ENCODE measurements at places on chromosomes 11 and 22.

GRCh38 chr22:38706101-38706900, 557 bp downstream of the GTPBP1 start:
- peak; percentile 49 for DNase-seq

DNA sequence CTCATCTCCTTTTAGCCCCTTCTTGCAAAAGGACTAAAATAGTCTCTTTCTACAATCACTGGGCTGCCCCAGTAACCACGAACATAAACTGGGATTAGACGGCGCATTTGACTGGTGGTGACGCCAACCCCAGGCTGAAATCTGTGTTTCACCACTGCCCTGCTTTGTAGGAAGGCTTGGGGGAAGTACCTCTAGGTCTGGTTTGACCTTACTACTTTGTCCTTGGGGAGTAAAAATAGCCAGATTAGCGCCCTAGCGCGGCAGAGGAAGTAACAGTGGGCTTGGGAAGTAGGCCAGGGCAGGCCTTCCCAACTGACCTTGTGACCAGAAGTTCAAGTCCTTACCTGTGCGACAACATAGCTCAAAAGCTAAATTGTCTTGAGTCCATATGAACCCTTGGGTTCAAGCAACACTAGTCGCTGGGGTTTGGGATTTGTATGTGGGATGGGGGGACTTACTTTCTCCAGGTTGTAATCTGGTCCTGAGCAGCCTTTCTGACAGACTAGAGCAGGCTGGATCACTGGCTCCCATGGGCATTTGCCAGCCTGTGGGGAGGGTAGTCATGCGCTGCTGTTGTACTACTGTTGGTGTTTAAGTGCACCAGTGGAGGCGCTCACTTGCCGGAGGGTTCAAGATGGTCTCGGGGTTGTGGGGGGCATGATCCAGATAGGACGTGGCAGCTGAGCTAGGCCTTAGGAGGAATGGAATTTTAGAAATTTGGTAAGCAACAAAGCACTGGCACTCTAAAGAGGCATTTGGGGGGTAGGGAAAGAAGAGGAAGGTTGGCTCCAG, 953 bp upstream of the PACS1 start:
- DNase-seq, result peak; percentile 82

- no peak for DNase-seq
Observed at GRCh38 chr11:95108671-95109551, 19.3 kb downstream of the ENDOD1 start.

- no peak for DNase-seq
Observed at GRCh38 chr22:20584872-20585638, 77.6 kb downstream of the MED15 start.

- DNase-seq, result no peak
Observed at GRCh38 chr11:118417801-118418200, 16.4 kb downstream of the ATP5MG start.

GRCh38 chr22:42258126-42258525, 12.3 kb downstream of the TCF20 start:
- DNase-seq, result no peak

- DNase-seq, result no peak
Observed at GRCh38 chr11:114082767-114083181, 23.3 kb downstream of the ZBTB16 start.

DNA sequence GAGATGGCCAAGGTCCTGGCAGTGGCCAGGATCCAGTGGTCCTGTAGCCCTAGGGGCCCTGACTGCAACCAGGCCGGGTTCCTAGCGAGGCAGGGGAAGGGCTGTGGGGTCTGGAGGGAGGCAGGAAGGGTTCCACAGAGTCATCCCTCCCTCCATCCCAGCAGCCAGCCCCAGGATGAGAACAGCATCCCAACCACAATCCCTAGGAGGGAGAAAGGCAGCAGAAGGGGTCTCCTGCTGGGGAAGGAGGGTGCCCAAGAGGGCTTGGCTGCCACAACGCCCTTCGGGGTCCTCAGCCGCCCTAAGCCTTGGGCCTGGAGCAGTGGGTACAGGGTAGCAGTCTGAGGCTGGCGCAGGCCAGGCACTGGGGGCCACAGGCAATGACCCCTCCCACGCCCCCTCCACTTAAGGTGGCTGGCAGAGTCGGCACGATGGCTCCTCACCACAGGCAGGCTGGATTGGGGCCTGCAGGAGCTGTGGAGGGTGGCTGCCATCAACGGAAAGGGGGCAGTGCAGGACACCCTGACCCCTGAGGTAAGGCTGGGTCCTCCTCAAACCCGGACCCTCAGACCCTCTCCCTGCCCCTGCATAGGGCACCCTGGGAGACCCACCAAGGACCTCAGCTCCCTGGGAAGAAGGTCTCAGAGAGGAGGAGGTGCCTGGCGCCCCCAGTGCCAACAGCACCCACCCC, 7.2 kb downstream of the SLC22A12 start:
- DNase-seq, result no peak

GRCh38 chr11:34266090-34266912, 91.5 kb downstream of the ABTB2 start:
- no peak for DNase-seq

DNA sequence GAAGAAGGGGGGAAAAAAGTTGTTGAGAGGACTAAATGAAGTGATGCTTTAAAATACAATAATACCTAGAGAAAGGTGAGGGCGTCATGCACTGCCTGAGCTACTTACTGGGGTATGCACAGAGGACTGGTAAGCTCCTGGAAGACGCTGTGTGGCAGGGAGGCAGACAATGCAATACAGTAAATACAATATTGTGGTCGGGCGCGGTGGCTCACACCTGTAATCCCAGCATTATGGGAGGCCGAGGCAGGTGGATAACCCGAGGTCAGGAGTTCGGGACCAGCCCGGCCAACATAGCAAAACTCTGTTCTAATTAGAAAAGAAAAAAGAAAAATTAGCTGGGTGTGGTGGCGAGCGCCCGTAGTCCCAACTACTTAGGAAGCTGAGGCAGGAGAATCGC, 683 bp upstream of the SYTL2 start:
- no peak for DNase-seq

- DNase-seq, result no peak
Observed at GRCh38 chr11:9344061-9344680, 29.8 kb upstream of the TMEM41B start.

- DNase-seq, result no peak
Observed at GRCh38 chr11:122353561-122353960, 237.5 kb upstream of the BLID start.

DNA sequence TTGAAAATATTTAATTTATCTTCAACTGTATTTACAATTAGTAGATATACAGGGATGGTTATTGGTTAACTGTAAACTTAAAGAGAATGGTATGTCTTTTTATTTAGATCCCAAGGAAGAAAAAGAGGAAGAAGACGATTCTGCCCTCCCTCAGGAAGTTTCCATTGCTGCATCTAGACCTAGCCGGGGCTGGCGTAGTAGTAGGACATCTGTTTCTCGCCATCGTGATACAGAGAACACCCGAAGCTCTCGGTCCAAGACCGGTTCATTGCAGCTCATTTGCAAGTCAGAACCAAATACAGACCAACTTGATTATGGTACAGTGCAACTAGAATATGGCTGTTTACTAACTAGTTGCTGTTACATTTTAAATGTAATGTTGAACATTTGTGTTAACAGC, 12.7 kb upstream of the CNTF start:
- DNase-seq, result peak; percentile 17

DNA sequence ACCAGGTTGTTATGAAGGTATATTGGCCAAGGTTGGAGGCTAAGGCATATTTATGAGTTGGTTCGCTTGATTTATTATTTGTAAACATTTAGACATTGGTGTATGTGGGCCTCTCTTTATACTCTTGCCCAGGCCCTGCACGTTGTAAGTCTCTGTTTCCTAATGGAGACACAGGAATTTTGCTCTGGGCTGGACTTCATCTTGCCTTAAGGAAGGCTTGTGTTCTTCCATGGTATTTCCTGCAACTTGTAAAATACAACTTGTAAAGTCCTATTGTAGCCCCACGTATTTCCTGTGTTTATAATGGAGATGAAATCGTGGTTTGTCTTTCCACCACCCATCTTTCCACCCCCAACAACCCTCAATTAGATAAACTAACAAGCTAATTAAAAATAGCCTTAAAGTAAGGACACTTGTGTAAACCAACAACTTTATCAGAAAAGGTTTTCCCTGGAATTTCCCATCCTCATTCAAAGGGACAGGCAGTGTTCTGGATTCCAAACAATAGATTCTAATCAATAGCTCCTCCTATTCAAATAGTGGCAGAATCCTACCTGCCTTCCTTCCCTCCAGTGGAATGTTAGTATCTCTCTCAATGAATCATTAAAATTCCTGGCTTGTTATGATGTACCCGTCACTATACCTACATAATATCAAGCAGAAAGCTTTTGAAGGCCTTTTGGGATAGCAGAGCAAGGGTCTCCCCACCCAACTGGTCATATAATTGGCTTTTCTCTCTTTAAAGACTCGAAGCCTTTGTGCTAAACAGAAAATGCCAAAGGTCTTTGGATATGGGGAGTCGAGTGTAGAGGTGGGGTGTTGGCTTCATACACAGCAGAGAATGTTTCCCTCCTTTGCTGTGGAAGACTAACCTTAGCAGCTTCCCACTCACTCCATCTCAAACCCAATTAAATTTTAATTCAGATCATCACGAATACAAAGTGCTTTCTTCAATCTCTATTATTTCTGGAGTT, 77.1 kb downstream of the UBASH3B start:
- no peak for DNase-seq

DNA sequence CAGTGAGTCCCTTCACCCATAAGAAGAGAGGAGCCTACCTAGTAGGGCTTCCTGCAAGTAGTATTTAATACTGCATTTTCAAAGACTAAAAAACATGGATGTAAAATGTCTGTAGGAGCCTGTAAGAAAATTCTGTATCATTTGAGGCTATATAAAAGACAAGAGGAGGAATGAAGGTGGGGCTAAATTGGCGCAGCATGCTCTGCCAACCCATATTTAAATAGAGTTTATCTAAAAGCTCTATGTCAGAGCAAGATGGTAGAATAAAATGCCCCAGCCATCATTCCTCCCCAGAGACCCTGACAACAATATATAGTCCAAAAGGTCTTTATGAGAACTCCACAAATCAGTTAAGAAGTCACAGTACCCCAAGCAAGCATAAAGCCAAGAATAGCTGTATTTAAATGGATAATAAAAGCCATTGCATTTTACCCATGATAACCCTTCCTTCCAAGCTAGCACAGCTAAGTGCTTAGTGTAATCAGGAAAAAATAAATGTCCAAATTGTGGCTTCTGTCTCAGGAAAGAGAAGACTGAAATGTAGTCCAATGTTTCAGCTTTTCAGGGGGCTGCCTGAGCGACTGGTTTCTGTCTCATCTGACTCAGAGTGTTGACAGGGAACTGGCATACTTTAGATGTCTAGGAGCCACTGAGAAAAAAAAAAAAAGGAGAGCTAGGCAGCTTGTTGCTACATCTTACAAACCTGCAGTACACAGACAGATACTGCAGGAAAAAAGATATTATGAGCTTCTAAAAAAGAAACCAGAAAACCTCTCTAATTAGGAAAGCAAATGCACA, 258.6 kb downstream of the METTL15 start:
- DNase-seq, result no peak

DNA sequence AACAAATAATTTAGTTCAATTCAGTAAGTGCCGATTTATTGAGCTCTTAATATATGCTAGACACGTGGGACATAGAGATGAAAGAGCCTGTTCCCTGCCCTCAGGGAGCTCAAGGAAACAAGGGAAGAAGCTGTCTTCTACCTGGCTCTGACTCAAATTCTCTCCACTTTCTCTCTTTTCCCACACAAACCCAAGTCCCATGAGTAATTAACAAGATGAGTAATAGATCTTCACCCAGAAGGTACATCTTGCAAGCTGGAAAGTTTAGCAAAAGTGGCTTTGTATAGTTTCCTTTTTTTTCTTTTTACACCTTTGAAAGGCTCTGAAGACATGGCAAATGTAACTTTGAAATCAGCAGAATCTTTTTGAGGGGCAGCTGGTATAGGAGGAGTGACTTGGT, 48.2 kb upstream of the CHST1 start:
- DNase-seq, result no peak

DNA sequence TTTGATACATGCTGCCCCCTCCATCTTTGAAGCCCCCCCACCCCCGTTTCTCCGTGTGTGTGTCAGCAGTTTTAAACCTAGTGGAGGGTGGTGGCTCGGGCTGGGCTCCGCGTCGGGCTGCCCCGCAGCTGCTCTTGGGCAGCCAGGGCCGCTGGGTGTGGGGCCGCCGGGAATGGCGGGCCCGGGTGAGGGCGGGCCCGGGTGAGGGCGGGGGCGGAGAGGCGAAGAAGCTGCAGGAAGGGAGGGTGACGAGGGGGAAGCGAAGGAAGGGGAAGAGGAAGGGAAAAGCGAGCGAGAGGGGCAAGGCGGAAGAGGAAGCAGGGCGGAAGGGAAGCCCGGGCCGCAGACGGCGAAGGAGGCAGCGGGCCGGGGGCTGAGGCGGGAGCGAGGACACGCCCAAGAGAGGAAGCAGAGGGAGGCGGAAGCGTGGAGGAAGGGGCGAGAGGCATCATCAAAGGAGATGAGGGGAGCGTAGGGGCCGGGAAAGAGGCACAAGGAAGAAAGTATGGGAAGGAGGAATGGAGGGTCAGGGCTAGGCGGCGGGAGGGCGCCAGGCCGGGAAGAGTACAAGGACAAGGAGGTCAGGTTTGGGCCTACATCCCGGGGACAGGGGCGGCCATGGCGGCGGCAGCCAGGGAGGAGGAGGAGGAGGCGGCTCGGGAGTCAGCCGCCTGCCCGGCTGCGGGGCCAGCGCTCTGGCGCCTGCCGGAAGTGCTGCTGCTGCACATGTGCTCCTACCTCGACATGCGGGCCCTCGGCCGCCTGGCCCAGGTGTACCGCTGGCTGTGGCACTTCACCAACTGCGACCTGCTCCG, 82.4 kb downstream of the BCR start:
- DNase-seq, result no peak
